Cardiac muscle cell (in vitro differentiated cells and primary cell): ENCODE measurements at places on chromosomes 1 and 21. TPM values are rescaled to one million over a fixed set of nuclear protein-coding genes. Genes with fewer than 3 reads are reported as not detected.

DNA sequence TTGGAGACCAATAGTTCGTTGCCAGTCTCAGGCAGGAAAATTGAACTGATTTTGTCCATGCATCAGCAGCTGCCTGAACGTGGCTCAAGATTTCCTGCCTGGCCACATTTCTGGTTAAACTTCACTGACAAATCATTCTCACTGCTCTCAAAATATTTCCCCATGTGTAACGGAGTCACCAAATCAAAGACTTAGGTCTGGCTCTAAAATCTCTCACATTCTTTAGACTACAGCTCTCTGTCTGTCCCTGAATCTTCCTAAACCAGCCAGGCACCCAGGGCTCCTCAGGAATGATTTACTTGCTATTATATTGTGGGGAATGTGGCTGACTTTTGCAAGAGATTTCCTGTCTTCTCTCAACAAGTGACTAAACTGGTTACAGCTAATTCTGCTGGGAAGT lies 49.2 kb upstream of the GJA8 start:
- H3K4me1 ChIP-seq: no peaks in the 10 kb centered on the region
- no peak for DNase-seq
- peaks cover 4% of the 10 kb centered on the region for H3K27me3 ChIP-seq
- H3K36me3 ChIP-seq: no peaks in the 10 kb centered on the region
- no peak overlapping the region for H3K4me3 ChIP-seq

GRCh38 chr1:153742411-153743142 lies 14.7 kb downstream of the INTS3 start:
- no peaks in the 10 kb centered on the region for H3K4me1 ChIP-seq
- peak; percentile 74 for DNase-seq
- H3K4me3 ChIP-seq: no peak overlapping the region

- H3K27ac ChIP-seq: no peak overlapping the region
- H3K4me3 ChIP-seq: no peak overlapping the region
- DNase-seq: no peak
Measured at GRCh38 chr1:160125746-160126145, 10.2 kb downstream of the ATP1A2 start.

CPT2 gene
- total RNA-seq: 47.1 and 60.8 TPM in 2 replicates

DNA sequence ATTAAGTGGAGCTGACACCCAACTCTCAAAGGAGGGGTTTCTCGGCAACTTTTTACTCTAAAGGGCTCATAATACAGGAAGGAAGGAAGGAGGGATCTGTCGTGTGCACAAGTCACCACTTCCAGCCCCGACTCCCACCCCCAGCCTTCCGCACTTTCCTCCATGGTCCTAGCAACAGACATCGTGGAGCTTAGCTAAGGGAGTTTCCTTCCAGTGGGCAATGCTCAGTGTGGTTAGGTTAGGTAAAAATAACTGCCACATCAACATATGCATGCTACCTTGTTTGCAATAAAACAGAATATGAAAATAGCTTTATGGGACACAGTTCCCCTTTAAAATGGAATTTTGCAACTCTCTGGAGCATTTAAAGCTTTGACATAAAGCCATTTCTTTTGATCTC lies 35.2 kb downstream of the KANK4 start:
- no peak overlapping the region for H3K4me3 ChIP-seq
- peaks cover 22% of the 10 kb centered on the region for H3K27me3 ChIP-seq
- no peak overlapping the region for H3K27ac ChIP-seq
- DNase-seq: no peak
- peaks cover 38% of the 10 kb centered on the region for H3K4me1 ChIP-seq
- H3K36me3 ChIP-seq: no peaks in the 10 kb centered on the region

GRCh38 chr1:214404154-214404553 lies 123.2 kb downstream of the SMYD2 start:
- H3K36me3 ChIP-seq: no peaks in the 10 kb centered on the region
- no peaks in the 10 kb centered on the region for H3K27me3 ChIP-seq
- H3K4me3 ChIP-seq: no peak overlapping the region
- no peak overlapping the region for H3K27ac ChIP-seq
- no peak for DNase-seq
- no peaks in the 10 kb centered on the region for H3K4me1 ChIP-seq

FTCD gene
- 9.5 and 18.9 TPM in 2 replicates for total RNA-seq

DNA sequence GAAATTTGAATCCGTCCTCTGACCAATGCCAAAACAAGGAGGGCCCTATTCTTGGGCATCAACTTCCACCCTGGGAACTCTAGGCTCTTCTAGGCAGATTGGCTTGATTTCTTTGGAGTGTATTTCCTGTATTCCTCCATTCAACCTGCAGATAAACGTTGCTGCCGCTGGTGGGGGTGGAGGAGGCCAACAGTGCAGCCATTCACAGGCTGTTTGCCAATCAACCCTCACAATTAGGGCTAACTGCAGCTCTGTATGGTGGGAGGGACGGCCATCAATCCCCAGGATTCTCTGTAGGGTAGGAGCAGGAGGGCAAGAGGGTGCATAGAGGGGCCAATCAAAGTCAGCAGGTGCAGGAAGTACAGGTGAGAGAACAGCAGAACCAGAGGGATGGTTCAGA lies 273.1 kb upstream of the PROX1 start:
- no peaks in the 10 kb centered on the region for H3K27me3 ChIP-seq

GRCh38 chr1:89332461-89332860 lies 31.4 kb upstream of the GBP6 start:
- DNase-seq: no peak
- H3K27ac ChIP-seq: no peak overlapping the region
- H3K4me3 ChIP-seq: no peak overlapping the region
- H3K4me1 ChIP-seq: no peaks in the 10 kb centered on the region
- H3K36me3 ChIP-seq: no peaks in the 10 kb centered on the region

DNA sequence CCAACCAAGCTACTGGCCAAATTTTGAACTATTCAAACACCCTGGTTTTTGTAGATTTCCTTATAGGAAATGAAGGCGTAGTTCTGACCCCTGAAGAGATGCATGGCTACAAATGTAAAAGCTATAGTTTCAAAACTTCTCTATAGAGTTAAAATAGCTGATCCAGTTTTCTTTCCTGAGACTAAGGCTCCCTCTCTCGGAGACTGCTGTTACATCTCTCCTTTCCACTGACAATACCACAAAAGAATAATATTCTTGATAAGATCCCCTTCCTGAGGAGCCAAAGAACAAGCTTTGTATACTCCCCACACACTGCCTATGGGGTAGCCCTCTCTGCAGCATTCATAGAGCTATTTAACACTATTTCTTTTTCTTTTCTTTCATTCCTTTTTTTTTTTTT lies 6.7 kb upstream of the CFAP126 start:
- no peaks in the 10 kb centered on the region for H3K36me3 ChIP-seq
- no peaks in the 10 kb centered on the region for H3K27me3 ChIP-seq
- no peak overlapping the region for H3K27ac ChIP-seq
- no peaks in the 10 kb centered on the region for H3K4me1 ChIP-seq

- DNase-seq: peak; percentile 55
- no peaks in the 10 kb centered on the region for H3K4me1 ChIP-seq
- H3K4me3 ChIP-seq: no peak overlapping the region
- H3K36me3 ChIP-seq: no peaks in the 10 kb centered on the region
Measured at GRCh38 chr1:50829014-50829958, 130.8 kb downstream of the FAF1 start.

DNA sequence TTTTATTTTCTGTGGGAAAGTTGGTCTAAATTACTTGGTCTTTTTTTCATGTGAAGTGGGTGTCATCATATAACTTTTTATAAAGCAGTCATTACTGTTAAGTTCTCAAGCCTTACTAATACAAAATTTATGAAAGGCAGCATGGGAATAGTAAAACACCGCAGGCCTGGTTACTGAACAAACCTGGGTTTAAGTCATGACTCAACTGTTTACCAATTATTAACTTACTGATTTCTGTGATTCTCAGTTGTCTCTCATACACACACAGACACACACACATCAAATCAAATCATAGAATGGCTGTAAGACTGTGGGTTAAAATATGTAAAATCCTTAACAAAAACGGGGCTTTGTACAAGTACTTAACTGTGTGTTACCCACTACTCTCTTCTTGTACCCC lies 14.6 kb downstream of the MAEL start:
- no peak overlapping the region for H3K27ac ChIP-seq
- H3K36me3 ChIP-seq: no peaks in the 10 kb centered on the region
- no peak overlapping the region for H3K4me3 ChIP-seq
- DNase-seq: no peak
- H3K27me3 ChIP-seq: no peaks in the 10 kb centered on the region
